ENCODE measurements at places on chromosomes 4 and X.

- DNase-seq, result no peak
Observed at GRCh38 chrX:123392921-123393320, 208.8 kb downstream of the GRIA3 start.

- DNase-seq, result no peak
Observed at GRCh38 chr4:135166661-135167060, 965.1 kb upstream of the PABPC4L start.

DNA sequence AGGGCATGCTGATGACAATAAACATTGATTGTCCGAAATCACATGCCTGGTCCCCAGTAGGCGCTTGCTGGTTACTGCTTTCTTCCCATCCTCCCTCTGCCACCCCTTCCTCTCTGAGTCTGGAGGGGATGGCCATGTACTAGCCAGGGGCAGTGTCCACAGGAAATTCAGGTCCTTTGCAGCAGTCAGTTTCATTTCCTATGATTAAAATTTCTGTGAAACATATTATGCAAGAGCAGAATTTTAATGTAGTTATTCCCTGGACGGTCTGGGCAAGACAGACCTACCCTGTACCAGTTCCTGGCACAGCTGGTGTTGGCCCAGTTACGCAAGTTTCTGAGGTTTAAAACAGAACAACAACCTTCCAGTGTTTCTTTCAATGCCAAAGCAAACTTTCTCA is 28.2 kb upstream of the TLR2 start:
- DNase-seq, result no peak

GRCh38 chrX:20595928-20596575 is 329.3 kb upstream of the RPS6KA3 start:
- no peak for DNase-seq

DNA sequence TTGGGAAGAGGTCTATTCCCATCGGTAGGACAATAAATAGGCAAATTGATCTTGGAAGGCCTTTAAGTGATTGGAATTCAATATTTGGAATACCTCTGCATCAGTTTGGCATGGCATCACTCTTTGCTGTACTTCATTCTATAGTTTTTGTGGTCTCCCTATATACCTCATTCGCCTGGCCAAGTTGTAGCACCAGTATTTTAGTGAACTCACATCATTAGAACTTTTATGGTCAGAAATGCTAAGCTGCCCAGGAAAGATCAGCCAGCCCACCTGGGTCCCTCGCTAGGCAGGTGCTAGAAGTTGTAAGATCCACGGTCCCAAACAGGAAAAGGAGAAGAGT is 40.3 kb downstream of the ZCCHC13 start:
- no peak for DNase-seq

GRCh38 chr4:6044276-6044675 is 26.0 kb upstream of the C4orf50 start:
- no peak for DNase-seq

DNA sequence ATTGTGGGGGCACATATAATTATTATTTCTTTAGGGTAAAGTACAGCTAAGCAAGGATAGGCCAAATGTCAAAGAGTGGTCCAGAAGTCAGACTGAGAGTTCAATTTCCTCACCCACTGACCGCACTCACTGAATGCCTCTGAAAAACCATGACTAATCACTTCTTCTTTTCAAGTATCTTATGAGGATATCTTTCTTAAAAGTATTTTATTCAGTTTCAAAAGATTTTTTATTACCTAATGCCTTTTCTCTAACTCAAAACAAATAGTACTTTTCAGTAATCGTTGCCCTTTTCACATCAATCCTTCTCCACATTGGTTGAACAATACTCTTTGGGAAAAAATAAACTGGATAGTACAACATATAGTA is 61.7 kb upstream of the CAMK2D start:
- DNase-seq, result no peak

DNA sequence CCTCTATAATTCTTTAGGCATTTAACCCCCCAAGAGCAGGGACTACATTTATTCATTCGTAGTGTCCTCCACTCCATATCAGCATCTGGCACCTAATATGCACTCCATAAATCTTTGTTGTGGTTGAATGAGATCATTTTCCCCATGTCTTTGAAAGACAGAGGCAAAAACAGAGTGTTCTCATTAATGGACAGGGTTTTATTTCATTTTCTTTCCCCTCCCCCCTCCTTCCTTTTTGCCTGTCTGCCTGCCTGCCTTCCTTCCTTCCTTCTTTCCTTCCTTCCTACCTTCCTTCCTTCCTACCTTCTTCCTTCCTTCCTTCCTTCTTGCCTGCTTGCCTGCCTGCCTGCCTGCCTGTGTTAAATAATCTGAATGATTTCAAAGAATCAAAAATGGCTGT is 83.2 kb downstream of the SHROOM3 start:
- DNase-seq, result no peak

GRCh38 chrX:148134578-148134977 is 153.4 kb downstream of the FMR1NB start:
- no peak for DNase-seq

DNA sequence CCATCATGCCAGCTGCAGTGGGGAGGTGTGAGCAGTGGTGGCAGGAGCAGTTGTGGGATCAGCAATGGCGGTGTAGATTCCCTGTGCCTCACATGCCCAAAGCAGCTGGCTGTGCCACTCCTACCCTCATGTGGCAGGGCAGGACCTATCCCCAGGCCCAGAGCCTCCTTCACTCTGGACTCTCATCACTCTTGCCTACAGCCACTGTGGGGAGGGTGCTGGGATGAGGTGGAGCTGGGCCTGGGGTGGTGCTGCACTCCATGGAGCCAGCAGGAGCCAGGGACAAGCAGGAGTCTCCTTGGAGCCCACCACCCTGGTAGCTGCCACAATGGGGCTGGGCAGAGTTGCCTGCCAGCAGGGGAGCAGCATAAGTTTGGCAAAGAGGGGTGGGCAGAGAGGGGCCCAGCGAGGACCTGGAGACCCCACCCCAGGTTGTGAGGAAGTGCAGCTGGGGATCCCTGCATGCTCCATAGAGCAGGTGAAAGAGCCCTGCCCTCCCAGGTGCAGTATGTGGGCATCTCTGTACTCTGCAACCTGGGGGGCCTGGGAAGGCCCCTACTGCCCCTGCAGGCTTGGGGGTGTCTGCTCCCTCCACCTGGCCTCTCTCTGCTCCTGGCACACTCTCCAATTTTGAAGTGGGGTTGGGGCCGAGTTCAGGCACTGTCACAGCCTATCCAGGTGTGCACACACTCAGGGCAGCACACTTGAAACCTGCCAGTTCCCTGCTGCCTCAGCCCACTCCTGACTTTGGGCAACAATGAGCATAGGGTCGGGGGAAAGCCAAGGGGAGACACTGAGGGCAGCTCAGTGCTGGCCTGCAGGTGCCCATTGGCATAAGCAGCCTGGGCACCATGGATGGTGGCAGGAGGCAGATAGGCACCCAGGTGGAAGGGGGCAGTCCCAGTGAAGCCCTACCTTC is 74.0 kb upstream of the INTU start:
- no peak for DNase-seq

- DNase-seq, result no peak
Observed at GRCh38 chrX:53263597-53264094, 17.7 kb downstream of the IQSEC2 start.

GRCh38 chr4:71130827-71131603 is 137.6 kb downstream of the DCK start:
- DNase-seq, result no peak

DNA sequence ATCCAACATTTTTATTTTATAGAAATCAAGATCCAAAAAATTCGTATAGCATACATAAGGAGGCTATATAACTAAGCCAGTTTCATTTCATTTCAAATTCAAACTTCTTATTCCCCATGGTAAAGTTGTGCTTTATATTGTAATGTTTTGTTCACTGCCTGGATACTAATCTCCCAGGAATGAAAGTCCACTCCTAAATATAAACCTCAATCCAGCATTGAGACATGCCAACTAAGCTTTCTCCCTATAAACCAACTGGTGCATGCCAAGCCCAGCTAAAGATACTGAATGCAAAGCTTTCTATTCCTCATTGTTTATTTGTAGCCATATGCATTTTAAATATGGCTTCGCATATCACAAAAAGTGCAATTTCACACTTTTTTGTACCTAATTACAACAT is 63.8 kb upstream of the INPP4B start:
- DNase-seq, result no peak
